ENCODE measurements at places on chromosomes 1 and 21.

DNA sequence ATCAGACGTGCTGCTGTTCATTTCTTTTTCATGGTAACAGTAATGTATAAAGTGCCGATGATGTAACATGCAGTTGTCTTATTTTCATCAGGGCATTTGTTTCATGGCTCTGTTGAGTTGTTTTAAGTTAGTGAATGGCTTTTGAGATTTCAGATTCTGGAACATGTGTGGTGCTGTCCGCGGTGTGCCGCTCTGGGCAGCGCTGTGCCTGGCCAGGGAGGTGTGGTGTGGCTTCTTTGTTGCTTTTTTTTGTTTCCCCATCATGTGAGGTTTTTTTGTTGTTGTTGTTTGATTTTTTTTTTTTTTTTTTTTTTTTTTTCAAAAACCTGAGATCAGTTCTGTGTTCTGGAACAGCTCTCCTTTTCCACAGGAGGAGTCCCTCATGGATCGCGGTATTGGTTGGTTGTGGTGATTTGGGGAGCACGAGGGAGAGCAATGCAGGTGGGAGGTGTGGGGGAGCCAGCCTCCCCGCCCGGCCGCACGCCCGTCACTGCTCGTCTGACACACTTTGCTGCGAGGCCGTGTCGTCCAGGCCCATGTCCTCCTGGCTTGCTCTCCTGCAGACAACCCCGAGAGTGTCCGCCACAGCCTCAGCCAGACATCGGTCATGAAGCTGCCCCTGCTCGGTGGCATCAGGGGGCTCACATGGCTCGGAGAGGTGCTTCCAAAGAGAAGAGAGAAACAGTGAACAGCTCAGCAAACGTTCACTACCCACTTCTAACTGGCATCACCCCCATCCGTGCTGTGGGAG lies 33.6 kb downstream of the NTPCR start:
- DNase-seq, result no peak

GRCh38 chr1:116567790-116568661 lies 2.8 kb downstream of the CD58 start:
- DNase-seq, result no peak

DNA sequence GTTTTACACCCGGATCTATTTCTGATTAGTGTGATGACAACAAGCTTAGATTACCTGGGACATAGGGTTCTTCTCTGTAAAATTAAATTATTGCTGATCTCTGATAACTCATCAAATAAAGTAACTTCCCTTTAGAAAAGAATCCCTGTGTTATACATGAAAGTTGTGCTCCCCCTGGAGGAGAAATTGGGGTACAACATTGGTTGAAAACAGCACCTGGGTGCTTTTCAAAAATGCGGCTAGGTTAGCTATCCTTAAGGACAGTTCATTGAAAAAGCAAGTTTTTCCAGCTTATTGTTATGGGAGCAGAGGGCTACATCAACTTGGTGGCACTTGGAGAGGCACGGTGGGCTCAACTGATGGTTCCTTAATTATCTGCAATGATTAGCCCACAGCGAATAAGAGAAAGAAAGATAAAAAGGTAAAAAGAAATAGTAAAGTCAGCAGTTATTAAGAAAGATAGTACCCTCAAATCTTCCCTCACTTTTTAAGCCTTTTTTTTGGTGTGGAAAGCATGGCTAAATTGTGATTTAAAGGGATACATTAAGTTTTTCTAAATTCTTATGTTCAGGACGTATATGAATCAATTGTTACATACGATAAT lies 97.8 kb downstream of the FMN2 start:
- no peak for DNase-seq

GRCh38 chr1:52544665-52545525 lies 8.0 kb downstream of the TUT4 start:
- DNase-seq, result no peak

GRCh38 chr1:179767996-179768395 lies 24.9 kb downstream of the FAM163A start:
- no peak for DNase-seq

- no peak for DNase-seq
These were observed 32.4 kb downstream of the MAPKAPK2 start for GRCh38 chr1:206716870-206717673.

DNA sequence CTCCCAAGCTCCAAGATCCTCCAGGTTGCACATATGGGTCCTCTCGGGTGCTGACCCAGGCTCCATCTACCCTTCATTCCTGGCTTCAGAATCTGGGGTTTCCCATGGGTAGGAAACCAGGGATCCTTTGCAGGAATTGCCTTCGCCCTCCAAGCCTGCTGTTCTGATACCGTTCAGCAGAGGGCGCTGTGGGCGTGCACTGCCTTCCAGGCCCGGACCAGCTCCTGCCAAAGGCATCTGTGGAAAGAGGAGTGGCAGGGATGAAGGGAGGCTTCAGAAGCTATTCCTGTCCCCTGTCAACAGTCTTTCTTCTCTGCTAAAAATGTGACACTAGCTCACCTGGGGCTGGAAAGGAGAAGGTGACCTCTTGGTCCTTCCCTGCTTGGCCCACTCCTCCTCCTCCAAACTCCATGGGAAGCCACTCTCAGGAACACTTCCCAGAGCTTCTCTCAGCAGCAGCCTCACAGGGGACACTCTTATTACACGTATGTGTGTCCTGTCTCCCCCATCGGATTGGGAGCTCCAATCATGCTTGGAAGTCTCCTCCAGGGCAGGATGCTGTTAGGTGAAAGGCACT lies 71.2 kb downstream of the VWA5B1 start:
- DNase-seq, result no peak

GRCh38 chr1:73106931-73107330 lies 824.6 kb upstream of the NEGR1 start:
- no peak for DNase-seq

GRCh38 chr1:228177721-228178710 lies 12.4 kb downstream of the IBA57 start:
- no peak for DNase-seq

- no peak for DNase-seq
These were observed 48.9 kb downstream of the SLC35D1 start for GRCh38 chr1:67005068-67005467.

DNA sequence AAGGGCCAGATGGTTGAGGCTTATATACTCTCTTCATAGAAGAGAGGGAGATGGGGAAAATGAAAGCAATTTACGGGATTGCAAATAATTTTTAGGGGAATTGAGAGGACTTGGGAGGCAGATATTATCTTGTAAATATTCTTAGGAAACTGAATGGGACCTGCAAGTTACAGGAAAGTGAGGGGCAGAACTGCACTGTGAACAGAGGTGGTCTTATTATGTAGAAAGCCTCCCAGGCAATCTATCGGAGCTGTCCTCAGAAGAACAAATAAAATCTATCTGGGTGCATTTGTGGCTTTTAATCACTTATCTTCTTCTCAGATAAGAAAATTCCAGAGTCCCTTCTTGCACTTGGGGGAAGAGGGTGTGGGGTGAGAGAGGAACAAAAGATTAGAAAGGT lies 223.5 kb downstream of the RHOU start:
- DNase-seq, result no peak

Measured in NCI-H1417 treated with DMSO at 0.1 percent for 48 hours (cell line).